ENCODE measurements at places on chromosomes 5 and 9. TPM values are rescaled to one million over a fixed set of nuclear protein-coding genes. Genes with fewer than 3 reads are reported as not detected.
A peak's percentile ranks its signal among the peaks of the same experiment; 100 is the strongest.

The LSM11 gene
- 2.0 TPM for total RNA-seq

The FOXD4L6 gene
- total RNA-seq = not detected

The SLC6A18 gene
- total RNA-seq = not detected

The CMYA5 gene
- 0.53 TPM for total RNA-seq

DNA sequence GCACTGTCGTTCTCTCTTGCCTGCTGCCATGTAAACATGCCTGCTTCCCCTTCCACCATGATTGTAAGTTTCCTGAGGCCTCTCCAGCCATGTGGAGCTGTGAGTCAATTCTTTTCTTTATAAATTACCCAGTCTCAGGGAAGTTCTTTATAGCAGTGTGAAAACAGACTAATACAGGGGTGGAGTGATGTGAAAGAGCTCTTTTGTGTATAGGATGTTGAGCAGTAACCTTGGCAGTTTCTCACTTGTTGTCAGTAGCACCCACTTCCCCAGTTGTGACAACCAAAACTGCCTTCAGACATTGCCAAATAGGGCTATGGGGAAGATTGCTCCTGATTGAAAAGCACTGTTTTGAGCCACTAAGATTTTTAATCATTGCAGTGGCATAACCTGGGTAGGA lies 552.2 kb upstream of the ZNF462 start:
- DNase-seq = peak; percentile 30

The ANKRD31 gene
- total RNA-seq = 0.12 TPM

DNA sequence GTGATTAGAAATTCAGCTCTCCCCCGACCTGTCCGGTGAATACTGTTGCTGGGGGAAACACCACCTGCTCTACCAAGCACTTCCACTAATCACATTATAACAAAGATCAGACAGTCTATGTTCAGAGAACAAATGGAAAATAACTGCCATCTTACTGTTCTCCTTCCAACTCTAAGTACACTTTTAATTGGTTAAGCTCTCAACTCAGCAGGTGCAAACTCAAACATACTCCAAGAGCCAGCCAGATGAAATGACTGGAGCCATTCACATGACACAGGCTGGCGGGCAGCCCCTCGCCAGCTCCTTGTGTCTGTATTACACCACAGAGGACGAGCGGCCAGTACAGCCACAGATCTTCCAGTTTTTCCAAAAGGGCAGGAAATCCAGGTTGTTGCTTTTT lies 16.1 kb downstream of the LIFR start:
- DNase-seq = no peak

GRCh38 chr5:53597894-53598293 lies 37.5 kb downstream of the NDUFS4 start:
- DNase-seq = no peak

The SPINK7 gene
- not detected for total RNA-seq

DNA sequence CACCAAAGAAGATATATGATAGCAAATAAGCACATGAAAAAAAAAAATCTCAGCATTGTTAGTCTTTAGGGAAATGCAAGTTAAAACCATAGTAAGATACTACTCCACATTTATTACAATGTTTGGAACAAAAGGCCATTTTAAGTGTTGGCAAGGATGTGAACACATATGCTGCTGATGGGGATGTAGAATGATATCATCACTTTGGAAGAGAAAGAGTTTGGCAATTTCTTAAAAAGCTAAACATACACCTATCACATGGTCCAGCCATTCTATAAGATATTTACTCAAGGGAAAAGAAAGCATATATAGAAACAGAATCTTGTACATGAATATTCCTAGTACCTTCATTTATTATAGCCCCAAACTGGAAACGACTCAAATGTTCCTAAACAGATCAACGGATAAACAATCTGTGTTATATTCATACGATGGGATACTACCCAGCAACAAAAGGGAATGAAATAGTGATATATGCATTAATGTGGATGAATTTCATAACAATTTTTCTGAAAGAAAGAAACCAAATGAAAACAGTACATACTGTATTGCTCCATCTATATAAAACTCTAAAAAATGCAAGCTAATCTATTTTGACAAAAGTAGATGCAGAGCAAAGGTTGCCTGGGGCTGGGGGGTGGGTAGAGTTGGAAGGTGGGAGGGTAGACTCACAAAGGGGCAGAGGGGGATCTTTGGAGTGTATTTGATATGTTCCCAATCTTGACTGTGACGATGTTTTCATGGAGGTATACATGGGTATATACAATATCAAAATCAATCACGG lies 45.7 kb upstream of the SMAD5 start:
- DNase-seq = no peak

The TICAM2 gene
- 1.4 TPM for total RNA-seq

The FOXI1 gene
- total RNA-seq = 0.18 TPM

DNA sequence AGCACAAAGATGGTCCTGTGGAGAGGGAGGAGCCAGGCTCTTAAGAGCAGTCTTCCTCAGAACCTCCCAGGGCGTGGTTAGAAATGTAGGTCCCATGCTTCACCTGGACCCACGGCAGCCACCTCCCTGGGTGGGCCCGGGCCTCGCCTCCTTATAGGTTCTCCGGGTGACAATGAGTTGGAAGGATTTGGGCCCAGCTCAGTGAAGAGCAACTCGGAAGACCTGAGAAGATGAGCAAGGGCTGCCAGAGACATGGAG lies 26.3 kb upstream of the NDST1 start:
- no peak for DNase-seq

- DNase-seq = no peak
These were observed 28.1 kb downstream of the CPEB4 start for GRCh38 chr5:173916233-173916632.

The LCP2 gene
- total RNA-seq = 376 TPM

The NUDCD2 gene
- 24.7 TPM for total RNA-seq

All from natural killer cell (primary cell).